BJ (cell line): ENCODE measurements at places on chromosomes 7 and 10.

GRCh38 chr10:25068152-25069058, 52.0 kb downstream of the THNSL1 start:
- DNase-seq = no peak

- DNase-seq = no peak
Measured at GRCh38 chr10:66321723-66322665, 603.8 kb upstream of the LRRTM3 start.

DNA sequence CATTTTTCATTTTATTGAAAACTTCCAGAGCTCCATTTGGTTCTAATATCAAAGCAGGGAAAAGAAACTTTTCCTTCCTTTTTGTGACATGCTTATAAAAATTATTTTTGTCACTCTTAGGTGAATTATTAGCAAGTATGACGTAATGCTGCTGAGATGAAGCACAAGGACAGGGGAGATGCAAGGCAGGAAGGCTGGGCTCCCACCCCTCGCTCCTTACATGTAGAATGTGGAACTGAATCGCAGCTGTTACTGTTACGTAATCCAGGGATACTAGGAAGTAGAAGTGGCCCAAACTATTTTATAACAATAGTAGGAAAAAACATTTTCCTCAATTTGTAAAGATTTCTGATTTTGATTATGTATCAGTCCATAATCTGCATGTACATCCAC, 17.1 kb upstream of the GTPBP4 start:
- no peak for DNase-seq

DNA sequence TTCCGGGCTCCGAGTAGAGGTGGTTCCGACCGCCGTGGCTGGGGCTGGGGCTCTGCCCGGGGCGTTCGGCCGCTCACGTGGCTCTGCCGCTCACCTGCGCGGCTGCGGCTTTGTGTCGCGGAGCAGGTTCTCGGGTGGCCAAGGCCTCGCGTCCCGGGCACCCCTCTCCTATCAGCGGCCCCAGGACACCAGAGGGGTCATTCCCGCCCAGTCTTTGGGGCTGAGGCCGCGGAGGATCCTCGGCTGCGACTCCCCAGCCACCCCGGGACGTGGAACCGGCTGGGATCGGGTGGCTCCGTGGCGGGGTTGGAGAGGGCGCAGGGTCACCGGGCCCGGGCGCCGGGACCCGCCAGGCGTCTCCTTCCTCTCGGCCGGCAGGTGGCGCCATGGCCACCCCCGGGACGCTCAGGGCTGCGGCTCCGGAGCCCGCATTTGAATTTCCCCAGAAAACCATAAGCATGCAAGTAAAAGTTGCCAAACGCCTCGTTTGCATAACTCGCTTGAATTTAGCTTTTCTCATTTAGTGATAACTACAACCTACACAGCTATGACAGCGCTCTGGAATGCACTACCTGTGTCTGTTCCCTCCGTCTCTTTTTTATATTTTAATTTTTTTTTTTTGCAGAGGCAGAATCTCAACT, 1.2 kb downstream of the COL26A1 start:
- no peak for DNase-seq

DNA sequence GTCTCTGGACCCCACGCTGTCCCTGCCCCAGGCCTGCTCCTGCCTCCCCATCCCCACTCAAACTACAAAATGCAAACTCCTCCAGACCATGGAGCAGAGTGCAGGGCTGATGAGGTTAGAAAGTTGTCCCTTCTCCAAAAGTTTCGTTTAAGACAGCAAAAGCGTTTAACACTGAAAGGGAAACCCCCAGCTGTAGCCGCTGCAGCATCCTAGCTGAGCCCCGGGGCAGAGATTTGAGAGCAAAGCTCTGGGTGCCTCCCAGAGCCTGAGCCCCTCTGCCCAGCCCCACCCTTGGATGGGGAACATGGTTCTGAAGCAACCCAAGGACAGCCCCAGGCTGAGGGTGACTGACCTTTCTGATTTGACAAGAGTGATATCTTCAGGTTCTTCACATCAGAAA, 52.8 kb upstream of the ENO4 start:
- no peak for DNase-seq

DNA sequence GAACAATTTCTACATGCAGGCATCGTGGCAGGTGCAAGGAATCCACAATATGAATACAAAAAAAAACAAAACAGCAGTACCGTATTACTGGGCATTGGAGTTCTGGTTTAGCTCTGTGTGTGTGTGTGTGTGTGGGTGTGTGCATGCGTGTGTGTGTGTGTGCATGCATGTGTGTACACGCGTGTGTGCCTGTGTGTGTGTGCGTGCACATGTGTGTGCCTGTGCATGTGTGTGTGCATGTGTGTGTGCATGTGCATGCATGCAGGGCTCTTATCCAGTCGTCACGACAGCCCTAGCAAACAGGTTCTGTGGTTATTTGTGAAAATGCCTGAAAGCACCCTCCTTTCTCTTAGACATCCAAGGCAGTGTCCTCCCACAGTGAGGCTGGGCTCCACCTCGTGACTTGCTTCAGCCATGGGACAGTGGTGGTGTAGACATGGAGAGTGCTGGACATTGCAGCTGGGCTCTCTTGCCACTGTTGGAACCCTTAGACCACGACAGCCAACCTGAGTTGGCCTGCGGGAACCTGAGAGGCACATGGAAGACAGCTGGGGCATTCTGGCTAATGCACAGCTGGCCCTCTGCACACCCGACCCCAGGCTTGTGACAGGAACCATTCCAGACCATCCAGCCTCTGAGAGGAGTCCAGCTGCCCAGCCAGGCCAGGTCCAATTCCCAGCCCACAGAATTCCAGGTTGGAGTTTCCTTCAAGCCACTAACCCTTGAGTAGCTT, 173.4 kb upstream of the SHH start:
- no peak for DNase-seq

DNA sequence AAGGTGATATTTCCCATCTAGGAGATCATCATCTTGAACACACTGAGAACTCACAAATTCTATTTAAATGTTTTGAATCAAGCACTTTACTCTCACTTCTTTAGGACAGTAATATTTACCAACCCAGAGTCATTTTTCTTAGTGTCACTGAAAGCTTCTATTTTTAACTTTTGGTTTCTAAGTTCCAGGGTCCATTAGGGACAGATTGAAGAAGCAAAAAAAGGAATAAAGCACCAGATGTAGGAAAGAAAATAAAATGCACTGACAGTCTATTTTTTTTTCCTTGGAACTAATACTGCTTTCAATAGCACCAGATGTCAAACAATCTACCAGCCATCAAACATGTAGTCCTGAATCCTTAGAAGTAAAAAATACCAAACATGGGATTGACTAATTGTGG, 526.7 kb upstream of the LRRN3 start:
- DNase-seq = no peak

GRCh38 chr10:132266594-132267161, 41.1 kb downstream of the STK32C start:
- DNase-seq = no peak

DNA sequence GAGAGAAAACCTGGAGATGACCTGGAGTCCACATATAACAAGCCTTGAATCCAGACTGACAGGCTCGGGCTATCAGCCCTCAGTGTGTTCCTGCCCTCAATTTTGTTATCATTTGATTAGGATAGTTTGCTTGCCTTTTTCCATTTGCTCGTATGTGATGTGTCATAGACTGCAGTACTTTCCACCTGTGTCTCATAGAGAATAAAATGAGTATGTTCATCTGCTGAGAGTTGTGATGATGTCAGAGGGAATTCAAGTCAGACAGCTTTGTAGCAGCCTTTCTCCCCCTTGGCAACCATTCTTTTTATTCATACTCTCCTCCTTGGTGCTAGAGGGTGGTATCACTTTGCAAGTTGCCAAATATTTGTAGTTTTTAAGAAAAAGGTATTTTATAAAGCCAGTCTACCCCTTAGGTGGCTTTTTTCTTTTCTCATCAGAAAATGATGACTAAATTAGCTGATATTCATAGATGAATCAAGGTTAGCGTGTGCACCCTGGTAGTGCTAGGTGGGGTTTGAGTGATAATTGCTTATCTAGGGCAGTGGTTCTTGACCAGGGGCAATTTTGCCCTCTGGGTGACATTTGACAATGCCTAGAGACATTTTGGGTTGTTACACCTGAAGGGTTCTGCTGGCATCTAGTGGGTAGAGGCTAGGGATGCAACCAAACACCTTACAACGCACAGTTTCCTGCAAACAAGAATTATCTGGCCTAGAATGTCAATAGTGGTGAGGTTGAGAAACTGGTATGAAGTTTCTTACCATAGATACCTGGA, 5.4 kb downstream of the SGPL1 start:
- DNase-seq = no peak

GRCh38 chr10:54131833-54132232, 669.2 kb downstream of the PCDH15 start:
- DNase-seq = no peak

- DNase-seq = no peak
Measured at GRCh38 chr10:1361411-1362105, 305.4 kb downstream of the WDR37 start.

GRCh38 chr7:33742521-33742920, 162.8 kb upstream of the BMPER start:
- no peak for DNase-seq

DNA sequence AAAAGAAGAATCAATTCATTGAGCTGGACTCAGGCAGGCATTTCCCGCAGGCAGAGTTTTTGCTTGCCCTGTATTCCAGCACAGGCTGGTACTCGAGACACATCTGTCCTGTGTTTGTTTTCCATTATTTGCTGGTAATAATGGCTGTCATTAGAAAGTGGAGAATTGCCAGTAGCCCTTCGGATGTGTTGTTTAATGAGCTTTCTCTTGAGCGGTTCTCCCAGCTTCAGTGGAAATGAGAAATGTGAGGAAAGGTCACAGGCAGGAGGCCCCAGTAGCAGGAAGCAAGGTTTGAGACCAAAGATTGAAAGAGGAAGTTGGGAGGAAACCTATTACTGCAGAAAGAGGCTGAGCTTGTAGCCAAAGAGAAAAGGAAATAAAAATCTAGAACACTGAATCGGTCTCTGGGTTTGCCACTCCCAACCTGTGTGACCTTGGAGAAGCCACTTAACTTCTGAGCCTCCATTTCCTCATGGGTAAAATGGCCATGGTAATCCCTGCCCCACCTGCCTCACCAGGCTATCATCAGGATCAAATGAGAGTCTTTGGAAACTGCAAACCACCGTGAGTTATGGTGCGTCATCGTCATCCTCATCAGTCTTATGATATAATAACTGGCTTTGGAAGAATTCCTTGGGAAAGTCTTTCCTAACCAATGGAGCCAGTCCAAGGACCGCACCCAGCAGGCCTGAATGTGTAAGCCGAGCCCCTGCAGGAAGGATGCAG, 67.7 kb downstream of the TACR2 start:
- peak; percentile 77 for DNase-seq

GRCh38 chr7:50962962-50963374, 180.3 kb upstream of the GRB10 start:
- peak; percentile 8 for DNase-seq

DNA sequence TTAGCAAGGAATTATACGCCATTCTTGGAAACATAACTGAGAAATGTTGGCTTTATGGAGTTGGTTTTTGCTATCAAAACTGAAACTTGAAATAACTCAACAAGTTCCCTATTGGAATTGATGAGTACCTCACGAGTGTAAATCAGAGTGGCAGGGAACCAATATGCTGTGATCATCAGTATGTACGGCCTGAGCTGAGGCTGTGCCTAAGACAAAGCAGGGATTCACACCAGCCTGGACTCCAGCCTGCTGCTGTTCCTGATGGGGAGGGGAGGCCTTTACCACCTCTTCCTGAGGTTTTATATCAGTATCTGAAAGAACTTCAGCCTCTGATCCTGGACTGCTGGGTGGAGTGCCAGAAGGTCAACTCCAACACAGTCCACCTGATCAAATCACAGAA, 52.7 kb downstream of the CRTAC1 start:
- no peak for DNase-seq

DNA sequence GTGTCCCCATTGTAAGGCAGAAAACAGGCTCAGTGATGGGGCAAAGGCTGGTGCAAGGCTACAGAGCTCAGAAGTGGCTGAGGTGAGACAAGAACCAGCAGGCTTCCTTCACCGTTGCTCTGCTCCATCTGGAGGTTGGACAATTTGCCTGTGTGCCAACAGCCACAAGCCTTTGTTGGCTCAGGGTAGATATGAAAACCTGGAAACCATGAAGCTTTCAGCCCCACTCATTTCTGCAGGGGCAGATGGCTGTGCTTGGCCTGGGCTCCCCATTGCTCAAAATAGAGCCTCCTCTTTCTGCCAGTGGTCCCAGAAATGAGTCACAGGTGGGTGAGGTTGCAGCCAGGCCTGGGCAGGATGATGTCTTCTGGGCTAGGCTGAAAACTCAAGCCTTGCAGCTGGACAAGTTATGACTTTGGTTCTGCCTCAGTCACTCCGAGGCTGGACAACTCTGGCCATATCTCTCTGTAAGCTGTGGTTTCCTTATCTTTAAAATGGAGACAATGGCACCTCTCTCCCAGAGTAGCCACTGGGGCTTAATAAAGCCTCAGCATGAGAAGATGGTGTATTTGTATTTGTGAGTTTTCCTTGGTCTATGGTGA, 12.2 kb upstream of the ZNF273 start:
- no peak for DNase-seq

- no peak for DNase-seq
Measured at GRCh38 chr10:114694752-114695151, 36.7 kb upstream of the ABLIM1 start.
